ENCODE measurements at places on chromosomes 3 and 15.

- no peak for DNase-seq
Measured at GRCh38 chr3:155230382-155230781, 63.1 kb downstream of the STRIT1 start.

DNA sequence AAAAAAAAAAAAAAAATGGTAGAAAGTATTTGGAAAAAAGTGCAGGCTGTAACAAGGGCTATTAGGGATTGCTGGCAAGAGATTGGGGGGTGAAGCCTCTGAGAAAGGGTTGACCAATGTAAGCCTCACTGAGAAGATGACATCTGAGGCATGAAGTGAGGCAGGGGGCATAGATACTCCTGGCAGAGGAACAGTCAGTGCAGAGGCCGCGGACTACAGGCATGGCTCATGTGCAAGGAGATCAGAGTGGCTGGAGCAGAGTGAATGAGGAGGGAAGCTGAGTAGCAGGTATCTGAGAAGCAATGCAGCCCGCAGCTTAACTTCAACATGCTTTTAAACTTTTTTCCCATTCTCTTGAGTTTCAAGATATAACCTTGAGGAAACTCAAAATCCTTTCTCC lies 5.4 kb downstream of the FBXL22 start:
- no peak for DNase-seq

GRCh38 chr3:194609601-194610000 lies 23.6 kb downstream of the TMEM44 start:
- no peak for DNase-seq

- DNase-seq = no peak
Measured at GRCh38 chr3:127234778-127235177, 41.8 kb downstream of the PRR23E start.

DNA sequence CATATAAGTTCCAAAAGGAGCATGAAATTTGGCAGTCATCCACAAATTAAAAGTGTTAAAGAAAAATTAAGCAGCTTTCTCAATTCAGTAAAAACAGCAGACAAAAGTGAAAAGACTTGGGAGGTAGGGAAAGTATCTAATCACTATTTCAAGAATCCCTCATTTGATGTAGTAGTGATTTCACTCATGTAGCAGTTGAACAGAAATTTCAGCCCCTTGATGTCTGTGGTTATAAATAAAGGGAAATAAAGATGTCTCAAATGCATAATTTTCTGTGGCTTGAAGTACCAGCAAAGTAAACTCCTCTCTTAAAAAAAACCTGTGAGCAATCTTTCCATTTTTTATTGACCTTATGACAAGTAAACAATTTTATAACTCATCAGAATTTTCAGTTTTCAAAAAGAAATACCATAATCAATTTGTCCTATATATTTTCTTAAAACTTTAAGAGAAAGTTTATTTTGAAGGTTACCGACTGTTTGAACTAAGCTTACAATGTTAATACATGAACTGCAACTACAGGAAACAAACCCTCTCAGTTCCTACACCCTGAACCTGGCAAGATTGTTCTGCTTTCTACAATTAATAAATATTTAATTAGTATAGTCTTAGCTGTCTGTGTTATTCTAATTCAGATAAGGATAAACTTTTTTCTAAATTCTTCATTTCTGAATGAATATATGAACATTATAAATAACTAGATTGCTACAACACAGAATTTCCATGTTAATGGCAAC lies 94.2 kb downstream of the CBLB start:
- DNase-seq = no peak

DNA sequence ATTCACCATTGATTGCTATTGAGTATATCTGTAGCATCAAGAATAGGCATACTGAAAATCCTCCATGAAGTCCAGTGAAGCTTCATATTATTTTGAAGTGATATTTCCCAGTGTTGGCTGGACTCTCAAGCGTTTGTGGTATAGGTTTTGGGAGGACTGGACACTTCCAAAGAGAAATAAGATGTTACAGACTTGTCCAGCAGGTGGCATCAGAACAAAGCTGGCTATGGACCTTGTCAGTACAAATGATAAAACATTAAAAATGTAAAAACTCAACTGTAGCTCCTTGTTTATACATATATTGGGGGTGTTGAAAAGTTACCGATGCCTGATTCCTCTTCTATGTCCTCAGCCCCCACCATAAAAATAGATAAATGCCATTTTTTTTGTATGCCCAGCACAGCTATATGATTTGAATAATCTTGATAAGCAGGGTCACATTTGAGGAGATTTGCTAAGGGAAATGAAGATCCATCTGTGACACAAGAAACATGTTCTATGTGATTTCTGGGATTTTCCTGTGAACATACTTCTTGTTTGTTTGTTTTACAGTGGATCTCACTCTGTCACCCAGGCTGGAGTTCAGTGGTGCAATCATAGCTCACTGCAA lies 54.5 kb upstream of the GOLGA6B start:
- peak; percentile 45 for DNase-seq

DNA sequence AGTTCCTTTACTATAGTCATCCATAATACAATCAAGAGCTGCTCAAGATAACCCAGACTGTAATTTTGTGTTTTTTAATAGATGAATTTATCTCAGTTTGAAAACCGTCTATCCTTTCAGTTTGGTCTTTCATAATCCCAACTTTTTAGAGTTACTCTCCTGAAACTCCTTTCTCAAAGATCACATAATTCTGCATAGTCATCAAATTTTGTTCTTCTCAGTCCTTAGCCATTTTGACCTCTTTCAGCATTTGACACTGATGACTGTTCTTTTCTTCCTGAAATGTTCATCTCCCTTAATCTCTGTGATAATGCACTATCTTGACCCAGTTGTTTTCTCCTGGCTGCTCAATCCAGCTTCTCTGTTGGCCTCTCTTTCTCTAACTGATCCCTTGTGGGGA lies 47.5 kb upstream of the RAD51 start:
- no peak for DNase-seq

- no peak for DNase-seq
Measured at GRCh38 chr3:127027811-127028548, 45.1 kb downstream of the PLXNA1 start.

DNA sequence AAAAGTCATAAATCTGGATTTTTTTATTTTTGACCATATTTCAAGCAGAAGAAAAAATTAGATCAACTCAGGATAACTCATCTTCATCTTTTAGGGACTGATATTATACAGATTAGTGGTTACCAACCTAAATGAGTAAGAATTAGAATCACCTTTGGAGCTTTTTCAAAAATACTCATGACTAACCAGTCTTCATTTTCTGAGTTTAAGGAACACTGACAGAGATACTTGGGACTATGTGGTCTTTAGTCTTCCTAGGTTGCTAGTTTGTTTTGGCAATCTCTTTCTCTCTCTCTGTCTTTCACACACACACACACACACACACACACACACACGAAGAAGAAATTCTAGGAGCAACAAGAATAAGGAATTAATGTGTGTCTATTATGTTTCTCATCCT lies 50.1 kb downstream of the TMOD3 start:
- DNase-seq = no peak

- no peak for DNase-seq
Measured at GRCh38 chr3:29695643-29696198, 414.9 kb downstream of the RBMS3 start.

GRCh38 chr15:73538123-73538522 lies 95.1 kb downstream of the NPTN start:
- no peak for DNase-seq

- no peak for DNase-seq
Measured at GRCh38 chr3:131705099-131705498, 202.3 kb upstream of the MRPL3 start.

- no peak for DNase-seq
Measured at GRCh38 chr15:37932549-37932948, 1.9 kb upstream of the TMCO5A start.

DNA sequence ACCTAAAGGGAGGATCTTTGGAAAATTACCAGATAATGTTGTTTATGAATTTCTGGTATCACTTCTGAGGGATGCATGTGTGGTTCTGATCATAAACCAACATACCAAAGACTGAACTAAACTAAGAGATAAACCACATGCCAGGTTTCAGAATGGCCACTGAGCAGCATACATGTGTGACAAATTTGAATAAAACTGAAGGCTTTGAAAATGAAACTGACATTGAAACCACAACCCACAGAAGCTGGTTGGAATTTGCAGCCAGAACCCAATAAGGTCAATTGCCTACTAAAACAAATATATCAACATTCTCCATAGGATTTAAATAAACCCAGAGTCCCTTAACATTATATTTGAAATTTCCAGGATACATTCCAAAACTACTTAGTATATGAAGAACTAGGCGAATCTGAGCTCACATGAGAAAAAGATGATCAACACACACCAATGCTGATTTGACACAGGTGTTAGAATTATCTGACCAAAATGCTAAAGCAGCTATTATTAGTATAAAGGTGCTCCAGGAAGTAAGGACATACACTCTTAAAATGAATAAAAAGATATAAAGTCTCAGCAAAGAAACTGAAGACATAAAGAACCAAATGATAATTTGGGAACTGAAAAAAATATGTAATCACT lies 125.0 kb downstream of the ZNF280D start:
- no peak for DNase-seq

DNA sequence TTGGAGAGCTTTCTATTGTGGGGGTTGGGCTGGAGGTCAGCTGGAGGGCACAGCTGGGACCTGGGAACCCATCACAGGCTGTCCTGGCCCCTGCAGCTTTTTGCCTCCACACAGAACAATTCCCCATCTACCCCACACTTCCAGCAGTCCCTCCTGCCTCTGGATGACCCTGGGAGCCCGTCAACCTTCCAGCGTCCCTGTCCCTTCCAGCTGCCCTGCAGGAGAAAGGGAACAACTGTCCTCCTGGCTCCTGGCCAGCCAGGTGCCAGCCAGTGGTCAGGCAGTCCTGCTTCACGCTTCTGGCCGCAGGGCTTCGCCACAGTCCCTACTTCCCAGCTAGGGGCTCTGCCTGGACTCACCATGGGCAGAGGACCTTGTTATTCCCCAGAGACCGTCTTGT lies 27.2 kb downstream of the LINGO1 start:
- no peak for DNase-seq

DNA sequence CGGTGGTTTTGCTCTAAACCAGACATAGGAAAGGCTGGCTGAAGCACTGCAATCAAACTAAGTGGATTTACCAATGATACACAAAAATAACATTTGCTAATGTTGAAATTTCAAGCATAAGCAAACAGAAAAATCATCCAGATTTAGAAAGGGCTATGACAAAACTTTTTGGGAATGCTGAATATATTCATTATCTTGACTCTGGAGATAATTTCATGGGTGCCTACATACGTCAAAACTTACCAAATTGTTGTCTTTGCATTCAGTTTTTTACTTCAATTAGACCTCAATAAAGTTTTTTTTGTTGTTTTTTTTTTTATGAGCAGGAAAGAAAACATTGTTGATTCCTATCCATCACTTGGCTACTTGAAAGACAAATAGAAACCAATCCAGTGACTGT lies 140.8 kb downstream of the NR2E3 start:
- no peak for DNase-seq

- no peak for DNase-seq
Measured at GRCh38 chr3:189794518-189794917, 163.3 kb downstream of the TP63 start.

DNA sequence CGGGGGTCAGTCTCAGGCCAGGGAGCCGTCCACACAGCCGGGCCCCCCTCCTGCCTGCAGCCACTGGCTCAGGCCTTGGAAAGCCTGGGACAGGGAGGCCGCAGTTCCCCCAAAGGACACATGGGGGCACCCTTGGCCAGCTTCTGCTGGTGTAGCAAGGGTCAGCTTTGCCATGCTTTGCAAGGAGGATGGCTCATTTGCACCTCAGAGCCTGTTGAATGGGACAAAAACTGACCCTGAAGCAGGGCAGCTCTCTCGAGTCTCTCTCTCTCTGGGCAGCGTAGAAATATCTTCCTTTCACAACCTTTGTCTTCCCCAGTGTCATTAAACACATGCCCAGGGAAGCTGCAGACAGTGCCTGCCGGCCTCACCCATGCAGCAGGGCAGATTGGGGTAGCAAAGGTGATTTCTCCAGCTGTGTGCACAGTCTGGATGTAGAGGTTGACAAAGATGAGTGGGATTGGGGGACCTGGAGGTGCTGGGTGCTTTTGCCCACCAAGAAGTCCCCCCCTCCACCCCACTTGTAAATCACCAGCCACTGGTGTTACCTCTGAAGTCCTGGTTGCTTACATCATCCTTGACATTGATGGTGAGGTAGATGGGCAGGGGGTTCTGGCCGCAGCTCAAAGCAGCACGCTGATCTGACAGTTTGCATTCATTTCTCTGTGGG lies 17.4 kb upstream of the EHD4 start:
- DNase-seq = peak; percentile 89

DNA sequence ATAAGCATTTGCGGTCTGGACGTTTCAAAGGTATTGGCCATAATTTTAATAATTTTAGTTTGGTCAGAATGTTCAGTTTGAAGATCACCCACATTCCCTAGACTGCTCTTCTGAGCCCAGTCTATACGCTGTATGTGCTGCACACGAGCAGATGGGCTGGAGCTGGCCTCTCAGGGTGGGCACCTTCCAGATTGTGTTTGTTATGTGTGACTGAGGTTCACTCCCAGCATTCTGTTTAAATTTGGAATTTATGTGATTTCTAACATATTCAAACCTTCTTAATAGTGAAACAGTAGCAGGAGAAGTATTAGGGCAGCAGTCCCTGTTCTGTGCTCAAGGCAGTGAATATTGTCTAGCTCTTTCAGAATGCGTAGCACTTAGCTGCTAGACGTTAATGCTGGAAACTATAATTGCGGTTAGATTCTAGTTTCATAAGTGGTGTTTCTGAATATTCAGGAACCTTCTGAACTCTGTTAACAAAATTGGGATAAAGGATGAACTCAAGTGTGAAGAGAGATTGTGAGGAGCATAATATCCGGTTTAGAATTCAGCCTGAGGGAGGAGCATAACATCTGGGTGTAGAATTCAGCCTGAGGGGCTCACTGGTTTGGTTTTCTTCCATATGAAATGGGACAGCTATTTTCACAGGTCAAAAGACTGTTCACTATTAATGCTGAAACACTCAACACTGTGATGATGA lies 68.6 kb upstream of the RPL35A start:
- DNase-seq = no peak

GRCh38 chr3:190122198-190122771 lies 1.6 kb upstream of the P3H2 start:
- DNase-seq = no peak

- DNase-seq = peak; percentile 92
Measured at GRCh38 chr15:94206463-94207167, 24.7 kb upstream of the MCTP2 start.

DNA sequence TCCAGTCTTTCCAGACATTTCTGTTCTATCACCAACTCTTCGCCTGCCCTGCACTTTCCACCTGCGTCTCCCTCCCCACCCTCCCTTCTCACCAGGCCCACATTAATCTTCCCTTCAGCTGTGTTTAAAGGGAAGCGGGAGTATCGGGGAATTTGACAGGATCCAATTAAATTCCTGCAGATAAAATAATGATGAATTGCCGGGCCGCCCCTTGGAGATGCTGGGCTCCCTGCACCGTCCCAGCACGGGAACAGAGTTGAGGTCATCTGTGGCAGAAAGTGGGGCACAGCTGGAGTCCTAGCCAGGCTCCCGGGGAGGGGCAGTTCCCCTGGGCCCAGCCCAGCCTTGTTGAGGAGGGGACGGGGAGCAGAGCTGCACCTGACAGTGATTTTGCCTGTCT lies 30.3 kb downstream of the PLXNA1 start:
- no peak for DNase-seq

- DNase-seq = no peak
Measured at GRCh38 chr3:129233538-129233937, 15.9 kb upstream of the COPG1 start.

GRCh38 chr15:84789762-84790161 lies 27.4 kb upstream of the ALPK3 start:
- DNase-seq = no peak

Measured in activated CD8-positive, alpha-beta memory T cell treated with anti-CD3 and anti-CD28 coated beads, Interleukin-2, amount 10 ng/mL, durations not matched to agents 7 days and 5 days (primary cell).